Mesenteric fat pad (tissue), 1 donor: ENCODE measurements at places on chromosomes 11 and 22. TPM values are rescaled to one million over a fixed set of nuclear protein-coding genes. Genes with fewer than 3 reads are reported as not detected.
A peak's percentile ranks its signal among the peaks of the same experiment; 100 is the strongest.

The APOC3 gene
- total RNA-seq = 2.2 TPM

The GGTLC3 gene
- not detected for total RNA-seq

DNA sequence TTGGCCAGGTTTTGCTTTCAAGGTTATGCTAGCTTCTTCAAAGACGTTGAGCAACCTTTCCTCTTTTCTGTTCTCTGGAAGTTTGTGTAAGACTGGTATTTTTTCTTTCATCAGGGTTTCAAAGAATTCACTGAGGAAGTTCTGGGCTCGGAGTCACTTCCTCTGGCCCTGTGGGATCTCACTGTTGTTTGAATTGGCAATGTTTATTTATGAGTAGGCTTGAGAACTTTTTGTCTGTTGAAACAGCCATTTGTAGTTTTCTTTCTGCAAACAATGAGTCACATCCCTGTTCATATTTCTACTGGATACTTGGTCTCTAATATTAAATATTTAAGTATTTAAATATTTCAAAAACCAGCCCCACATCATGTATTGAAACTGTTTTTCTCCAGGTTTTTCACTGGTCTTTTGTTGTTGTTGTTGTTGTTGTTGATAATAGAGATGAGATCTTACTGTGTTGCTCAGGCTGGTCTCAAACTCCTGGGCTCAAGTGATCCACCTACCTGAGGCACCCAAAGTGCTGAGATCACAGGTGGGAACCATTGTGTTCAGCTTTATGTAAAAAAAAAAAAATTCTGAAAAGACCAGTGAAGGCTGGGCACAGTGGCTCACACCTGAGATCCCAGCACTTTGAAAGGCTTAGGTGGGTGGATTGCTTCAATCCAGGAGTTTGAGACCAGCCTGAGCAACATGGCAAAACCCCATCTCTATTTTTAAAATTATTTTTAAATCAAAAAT is 26.9 kb downstream of the SUSD2 start:
- DNase-seq = no peak

DNA sequence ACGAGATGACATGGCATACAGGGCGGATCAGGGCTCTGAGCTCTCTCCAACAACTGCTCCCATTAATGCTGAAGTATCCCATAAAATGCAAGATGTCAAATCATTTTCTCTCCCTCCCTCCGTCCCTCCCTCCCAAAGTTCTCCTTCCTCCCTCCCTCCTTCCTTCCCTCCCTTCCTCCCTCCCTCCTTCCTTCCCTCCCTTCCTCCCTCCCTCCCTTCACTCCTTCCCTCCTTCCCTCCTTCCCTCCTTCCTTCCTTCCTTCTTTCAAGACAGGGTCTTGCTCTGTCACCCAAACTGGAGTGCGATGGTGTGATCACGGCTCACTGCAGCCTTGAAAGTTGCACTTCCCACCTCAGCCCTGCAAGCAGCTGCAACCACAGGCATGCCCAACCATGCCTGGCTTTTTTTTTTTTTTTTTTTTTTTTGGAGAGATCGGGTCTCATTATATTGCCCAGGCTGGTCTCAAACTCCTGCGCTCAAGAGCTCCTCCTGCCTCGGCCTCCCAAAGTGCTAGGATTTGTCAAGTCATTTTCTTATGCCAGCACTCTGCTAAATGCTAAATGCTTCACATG is 38.2 kb downstream of the TXN2 start:
- no peak for DNase-seq

GRCh38 chr11:66845876-66846212 is 2.6 kb downstream of the RCE1 start:
- DNase-seq = peak; percentile 69

The OR52I1 gene
- total RNA-seq = not detected

- no peak for DNase-seq
Observed at GRCh38 chr11:73598719-73599379, 937 bp upstream of the FAM168A start.

DNA sequence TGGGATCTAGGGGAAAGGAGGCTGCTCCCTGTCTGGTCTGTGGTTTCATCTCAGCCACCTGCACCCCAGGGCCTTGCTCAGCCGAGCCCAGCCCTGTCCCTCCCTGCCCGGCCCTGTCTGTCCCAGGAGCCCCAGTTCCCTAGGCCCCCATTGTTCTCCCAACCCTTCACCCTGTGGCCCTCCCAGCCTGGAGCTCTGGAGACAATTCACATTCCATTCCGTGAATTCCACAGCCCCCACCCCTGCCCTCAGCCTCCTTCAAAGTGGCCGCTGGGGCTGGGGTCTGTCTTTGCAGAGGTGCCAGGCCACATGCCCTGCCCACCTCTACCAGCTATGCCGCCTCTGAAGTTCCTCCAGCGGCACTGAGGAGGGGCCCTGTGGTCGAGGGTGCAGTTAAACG is 77.9 kb upstream of the WNT11 start:
- no peak for DNase-seq

The CELSR1 gene
- 1.8 TPM for total RNA-seq

The KAT5 gene
- 49.9 TPM for total RNA-seq

DNA sequence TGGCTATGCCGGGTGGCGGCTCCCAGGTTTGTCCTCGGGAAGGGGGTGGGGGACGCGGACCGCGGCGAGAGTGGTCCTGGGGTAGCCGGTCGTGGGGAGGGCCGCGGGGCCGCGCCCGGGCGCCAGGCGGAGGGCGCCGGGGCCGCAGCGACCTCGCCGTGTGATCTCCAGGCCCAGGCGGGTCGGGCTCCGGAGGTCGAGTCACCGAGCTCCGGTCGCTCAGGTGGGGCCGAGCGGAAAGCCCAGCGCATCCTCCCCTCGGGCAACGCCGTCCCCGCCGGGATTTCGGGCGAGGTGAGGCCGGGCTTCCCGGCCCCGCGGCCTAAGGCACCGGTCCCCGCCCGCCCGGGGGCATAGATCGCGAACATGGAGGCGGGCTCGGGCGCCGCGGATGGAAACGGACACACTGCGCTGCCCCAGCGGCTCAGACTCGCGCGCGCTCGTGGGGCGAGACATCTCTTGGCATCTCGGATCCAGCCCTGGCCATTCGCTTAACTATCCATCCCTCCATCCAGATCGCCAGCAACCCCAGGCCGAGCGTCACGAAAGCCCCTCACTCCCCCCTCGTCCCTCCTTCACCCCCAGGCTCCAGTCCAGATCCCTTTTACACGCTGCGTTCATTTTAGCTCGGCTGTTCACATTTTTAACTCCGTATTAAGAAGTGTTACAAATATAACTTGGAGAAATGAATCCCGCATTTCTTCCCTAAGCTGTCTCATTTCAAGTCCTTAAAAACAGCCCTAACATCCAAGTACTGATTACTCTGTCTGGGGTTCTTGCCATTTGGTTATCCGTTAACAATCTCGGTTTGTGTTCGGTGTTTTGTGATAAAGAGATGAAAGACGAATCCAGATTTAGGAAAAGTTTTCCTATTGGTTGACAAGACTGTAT is 460 bp downstream of the ZC3H12C start:
- DNase-seq = peak; percentile 91

DNA sequence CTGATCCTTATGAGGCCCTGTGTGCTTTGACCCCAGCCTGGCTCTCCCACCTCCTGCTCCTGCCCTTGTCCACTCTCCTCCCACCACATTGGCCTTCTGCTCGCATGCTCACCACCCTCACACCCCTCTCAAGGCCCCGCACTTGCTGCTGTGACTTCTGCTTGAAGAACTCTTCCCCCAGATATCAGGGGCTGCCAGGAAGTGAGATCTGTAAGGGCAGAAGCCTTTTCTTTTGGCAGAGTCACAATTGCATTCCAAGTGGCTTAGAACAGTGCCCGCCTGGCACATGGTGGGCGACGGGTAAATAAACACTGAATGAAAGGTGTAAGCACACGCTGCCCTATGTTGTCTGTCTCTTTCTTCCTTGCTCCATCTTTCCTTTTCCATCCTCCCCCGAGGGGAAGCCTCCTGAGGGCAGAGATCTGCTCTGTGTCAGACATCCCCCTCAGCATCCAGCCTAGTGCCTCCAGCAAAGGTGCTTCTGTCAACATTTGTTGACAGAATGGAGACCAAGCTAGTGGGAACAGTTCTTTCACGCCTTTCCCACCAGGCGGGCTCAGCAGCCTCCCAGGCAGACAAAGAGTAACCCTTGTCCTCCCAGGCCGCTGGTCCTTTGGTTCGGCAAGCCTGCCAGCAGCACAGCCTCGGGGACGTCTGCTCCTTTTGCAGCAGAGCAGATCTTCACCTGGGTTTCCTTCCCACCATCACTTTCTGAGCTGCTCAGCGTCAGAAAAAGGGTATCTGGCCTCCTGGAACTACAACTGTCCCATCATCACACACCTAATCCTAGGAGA is 10.0 kb upstream of the PEX26 start:
- no peak for DNase-seq

- no peak for DNase-seq
Observed at GRCh38 chr11:1440066-1440465, 46.5 kb downstream of the MOB2 start.
